Activated CD8-positive, alpha-beta memory T cell treated with anti-CD3 and anti-CD28 coated beads for 24 hours (primary cell): ENCODE measurements at places on chromosomes 7 and 10.

DNA sequence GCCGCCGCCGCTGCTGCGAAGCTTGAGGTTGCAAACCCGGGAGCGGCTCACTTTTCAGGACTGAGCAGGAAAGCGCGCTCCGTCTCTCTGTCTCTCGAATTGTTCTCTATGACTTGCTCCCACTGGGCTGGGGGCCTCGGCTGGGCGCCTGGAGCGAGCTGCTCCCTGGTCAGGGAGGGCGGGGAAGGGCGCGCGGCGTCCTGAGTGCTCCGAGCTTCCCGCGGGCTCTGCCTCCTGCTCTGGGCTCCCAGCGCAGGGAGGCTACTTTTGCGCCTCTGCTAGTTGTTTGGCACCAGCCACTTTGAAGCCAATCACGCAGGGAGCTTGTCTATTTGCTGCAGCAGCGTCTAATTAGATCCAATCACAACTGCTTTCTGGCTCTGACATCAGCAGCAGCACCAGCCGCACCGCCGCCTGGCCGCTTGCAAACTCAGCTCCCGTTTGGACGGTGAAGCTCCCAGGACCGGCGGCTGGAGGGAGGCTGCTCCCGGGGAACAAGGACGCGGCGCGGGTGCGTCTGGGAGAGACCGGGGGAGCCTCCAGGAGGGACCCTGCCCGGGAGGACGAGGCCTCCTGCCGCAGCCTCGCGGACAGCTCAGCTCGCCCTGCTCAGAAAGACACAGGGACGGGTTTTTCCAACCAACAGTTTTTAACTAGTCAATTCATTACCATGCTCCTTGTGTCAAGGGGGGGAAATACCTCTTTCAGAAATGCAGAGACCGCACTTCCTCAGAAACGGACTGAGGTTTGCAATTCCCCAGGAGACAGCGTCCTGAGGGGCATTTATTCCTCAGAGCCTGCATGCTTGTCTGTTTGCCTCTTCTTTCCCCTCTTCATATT, at the start of gene ADARB2:
ADARB2 (minus strand) TSS at position 304 of the 840 bp plus-strand sequence.
- DNase-seq = no peak

DNA sequence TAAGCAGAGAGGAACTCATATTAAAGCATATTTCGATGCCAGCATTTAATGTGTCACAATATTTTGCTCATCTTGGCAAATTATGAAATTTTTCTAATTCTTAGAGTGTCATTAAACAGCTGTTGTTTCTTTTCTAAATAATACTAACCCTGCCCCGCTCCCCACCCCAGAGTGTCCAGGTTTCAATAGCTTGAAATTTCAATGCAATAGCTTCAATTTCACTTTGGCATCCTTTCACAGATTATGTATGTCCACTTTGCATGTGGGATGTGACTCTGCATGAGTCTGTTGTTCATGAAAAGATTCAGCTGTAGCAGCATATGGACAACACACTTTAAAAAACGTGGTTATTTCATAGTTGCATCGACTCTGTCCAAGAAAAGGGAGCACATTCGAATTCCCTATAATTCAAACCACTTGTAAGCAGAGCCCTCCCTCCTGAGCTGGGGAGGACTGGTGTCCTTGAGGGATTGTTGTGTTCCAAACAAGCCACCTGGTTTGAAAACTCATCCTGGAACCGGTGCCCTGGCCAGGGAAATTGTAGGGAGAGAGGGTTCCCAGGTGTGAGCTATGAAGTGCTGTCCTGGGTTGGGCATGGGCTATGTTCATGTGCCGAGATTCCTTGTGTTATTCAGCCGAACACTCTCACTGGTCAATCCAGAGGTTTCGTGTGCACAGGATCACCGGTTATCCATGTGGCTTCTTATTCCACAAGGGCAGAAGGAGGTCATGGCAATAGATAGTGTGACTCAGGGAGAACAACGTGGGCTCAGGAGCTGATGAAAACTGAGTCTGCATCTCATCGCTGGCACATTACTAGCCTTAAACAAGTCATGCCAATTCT, 64.6 kb upstream of the CREB5 start:
- DNase-seq = no peak

GRCh38 chr7:124276005-124276622, 243.2 kb upstream of the TMEM229A start:
- no peak for DNase-seq

- no peak for DNase-seq
These were observed 64.0 kb upstream of the CDK1 start for GRCh38 chr10:60714233-60714632.

- no peak for DNase-seq
These were observed 4.0 kb upstream of the SMARCD3 start for GRCh38 chr7:151252561-151252835.

- DNase-seq = no peak
These were observed 5.4 kb upstream of the INPP5A start for GRCh38 chr10:132532179-132532578.

- DNase-seq = no peak
These were observed 58.9 kb downstream of the HIPK2 start for GRCh38 chr7:139718859-139719258.

DNA sequence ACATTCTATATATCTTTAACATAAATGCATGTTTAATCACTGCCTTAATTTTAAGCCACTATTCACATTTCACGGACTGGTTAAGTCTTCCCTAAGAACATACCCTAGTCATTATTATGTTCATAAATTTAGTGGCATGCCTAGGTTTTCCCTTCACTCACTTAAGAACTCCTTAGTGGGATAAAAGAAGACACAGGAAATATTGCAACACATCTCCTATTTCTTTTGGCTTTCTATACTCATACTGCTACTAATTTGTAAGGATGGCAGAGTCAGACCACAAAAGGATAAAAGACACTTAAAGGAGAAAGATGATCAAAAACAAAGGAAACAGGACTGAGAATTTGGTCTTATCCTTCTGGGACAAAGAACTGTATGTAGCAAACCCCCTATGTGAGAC, 951.4 kb downstream of the SORCS3 start:
- no peak for DNase-seq

DNA sequence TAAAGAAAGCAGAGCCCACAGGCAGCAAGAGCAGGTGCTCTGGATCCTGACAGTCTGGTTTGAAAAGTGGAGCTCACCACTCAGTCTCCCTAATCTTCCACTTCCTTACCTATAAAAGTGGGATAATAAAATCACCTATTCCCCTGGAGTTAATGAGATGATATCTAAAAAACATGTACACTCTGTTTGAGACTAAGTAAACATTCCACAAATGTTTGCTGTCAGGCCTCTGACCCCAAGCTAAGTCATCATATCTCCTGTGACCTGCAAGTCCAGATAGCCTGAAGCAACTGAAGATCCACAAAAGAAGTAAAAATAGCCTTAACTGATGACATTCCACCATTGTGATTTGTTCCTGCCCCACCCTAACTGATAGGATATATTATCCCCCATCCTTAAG, 1324.5 kb downstream of the XPNPEP1 start:
- DNase-seq = no peak
